ENCODE measurements at places on chromosomes 13 and 19.

DNA sequence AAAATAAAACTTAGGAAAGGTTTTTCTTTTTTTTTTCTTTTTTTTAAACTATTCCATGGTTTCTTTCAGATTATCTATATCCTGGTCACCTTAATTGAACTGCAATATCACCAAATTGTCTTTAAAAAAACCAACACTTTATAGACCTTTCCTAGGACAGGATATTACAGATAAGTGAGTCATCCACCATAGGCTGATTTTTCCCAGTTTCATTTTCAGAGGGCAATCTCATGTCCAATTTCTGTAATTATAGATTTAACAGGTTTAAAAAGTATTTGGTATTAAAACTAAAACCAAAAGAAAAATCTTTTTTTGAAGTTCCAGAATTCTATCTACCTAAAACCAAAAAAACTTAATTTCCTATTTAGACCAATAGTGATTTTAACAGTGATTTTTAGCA is 13.2 kb downstream of the SPART start:
- DNase-seq: no peak

GRCh38 chr13:100789025-100789424 is 114.4 kb upstream of the TMTC4 start:
- no peak for DNase-seq

DNA sequence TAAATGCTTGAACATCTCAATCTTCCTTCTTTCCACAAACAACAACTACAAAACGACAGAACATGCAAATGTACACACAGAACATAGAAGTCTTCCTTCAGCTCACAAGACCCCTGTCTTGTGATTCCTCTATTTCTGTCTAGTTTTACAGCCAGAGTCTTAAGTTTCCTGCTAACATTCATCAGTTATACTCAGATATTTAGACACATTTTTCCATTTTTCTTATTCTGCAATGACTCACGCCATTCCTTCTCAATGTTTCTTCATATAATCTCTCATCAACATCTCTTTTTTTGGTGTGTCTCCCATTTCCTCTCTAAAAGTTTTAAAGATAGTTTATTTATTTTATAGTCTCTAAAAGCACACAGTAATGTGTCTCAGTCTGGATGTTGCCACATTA is 1872.9 kb upstream of the PCDH20 start:
- DNase-seq: no peak

DNA sequence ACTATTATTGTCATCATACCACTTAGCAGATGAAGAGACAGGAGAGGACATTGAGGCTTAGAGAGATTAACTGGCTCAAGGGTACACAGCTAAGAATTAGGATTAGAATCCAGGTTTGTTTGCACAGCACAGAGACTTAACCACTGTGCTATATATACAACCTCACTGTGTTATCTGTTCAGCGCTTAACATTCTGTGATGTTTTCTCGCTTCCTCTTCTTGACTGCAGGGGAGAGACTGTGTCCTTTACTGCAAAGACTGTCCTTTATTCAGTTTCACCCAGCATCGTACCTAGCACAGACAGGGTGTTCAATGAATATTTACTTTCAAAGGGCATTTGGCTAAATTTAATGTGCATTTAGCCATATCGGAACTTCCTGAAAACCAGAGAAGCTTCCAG is 54.9 kb upstream of the PCDH8 start:
- DNase-seq: no peak

DNA sequence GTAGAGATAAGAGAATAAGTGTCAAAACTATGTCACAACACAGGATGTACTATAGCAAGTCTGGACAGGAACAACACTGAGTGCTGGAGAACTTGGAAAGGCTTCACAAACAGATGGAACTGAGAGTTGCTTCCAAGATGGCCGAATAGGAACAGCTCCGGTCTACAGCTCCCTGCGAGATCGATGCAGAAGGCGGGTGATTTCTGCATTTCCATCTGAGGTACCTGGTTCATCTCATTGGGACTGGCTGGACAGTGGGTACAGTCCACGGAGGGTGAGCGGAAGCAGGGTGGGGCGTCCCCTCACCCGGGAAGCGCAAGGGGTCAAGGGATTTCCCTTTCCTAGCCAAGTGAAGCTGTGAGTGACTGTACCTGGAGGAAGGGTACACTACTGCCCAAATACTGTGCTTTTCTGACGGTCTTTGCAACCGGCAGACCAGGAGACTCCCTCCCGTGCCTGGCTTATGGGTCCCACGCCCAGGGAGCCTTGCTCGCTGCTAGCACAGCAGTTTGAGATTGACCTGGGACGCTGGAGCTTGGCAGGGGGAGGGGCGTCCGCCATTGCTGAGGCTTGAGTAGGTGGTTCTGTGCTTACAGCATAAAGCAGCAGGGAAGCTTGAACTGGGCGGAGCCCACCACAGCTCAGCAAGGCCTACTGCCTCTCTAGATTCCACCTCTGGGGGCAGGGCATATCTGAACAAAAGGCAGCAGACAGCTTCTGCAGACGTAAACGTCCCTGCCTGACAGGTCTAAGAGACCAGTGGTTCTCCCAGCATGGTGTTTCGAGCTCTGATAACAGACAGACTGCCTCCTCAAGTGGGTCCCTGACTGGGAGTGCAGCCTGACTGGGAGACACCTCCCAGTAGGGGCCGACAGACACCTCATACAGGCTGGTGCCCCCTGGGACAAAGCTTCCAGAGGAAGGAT is 46.0 kb downstream of the USP12 start:
- DNase-seq: no peak

- peak; percentile 9 for DNase-seq
Observed at GRCh38 chr19:52343548-52343947, 7.5 kb downstream of the ZNF610 start.

DNA sequence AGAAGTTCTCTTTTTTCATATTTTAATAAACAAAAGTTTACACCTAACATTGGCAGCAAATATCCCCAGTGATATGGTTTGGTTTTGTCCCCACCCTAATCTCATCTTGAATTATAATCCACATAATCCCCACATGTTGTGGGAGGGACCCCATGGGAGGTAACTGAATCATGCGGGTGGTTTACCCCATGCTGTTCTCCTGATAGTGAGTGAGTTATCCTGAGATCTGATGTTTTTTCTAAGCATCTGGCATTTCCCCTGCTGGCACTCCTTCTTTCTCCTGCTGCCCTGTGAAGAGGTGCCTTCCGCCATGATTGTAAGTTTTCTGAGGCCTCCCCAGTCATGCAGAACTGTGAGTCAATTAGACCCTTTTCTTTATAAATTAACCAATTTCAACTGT is 214.7 kb downstream of the SLITRK1 start:
- DNase-seq: no peak

DNA sequence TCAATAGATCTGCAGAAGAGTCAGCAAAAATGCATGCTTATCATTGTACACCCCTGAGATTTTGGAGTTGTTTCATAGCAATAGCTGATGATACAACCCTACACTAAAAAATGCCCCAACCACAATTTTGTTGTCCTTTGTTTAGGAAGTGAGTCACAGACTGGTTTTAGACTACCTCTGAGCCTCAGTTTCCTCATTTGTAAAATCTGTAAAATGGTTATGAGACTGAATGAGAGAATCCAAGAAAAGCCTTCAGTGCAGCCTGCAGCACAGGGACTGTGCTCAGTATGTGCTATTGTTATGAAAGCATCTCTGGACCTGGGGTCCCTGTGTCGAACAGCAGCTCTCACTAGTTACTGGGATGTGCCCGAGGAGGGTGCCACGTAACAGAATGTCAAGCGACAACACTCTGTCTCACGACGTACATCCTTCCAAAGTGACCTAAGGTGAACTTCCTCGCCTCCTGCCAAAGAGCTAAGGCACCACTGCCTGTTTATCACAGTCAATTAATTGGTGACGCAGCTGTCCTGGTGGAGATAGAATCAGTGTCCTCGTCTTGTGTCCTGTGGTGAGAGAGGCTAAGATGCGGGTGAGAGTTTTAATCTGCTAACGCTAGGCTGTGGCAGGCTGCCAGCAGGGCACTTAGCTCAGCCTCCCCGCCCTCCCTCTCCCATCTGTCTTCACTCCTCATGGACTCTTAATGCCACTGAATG is 18.1 kb downstream of the DHRS12 start:
- no peak for DNase-seq

DNA sequence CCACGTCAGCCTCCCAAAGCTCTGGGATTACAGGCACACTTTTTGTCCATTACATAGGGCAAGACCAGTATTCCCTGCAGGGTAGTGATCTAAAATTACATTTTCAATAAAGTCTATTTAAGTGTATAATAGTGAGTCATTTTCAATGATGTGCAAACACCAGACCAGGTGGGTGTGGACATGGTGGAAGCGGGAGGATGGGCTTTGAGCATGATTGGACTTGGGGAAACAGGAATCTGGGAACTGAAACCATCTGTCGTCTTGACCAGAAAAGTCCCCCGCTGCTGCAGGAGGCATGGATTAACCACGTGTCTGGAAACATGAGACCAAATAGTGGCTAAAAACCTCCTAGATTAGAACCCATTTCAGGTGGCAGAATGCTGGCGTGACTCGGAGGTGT is 4.9 kb downstream of the FXYD3 start:
- DNase-seq: no peak

DNA sequence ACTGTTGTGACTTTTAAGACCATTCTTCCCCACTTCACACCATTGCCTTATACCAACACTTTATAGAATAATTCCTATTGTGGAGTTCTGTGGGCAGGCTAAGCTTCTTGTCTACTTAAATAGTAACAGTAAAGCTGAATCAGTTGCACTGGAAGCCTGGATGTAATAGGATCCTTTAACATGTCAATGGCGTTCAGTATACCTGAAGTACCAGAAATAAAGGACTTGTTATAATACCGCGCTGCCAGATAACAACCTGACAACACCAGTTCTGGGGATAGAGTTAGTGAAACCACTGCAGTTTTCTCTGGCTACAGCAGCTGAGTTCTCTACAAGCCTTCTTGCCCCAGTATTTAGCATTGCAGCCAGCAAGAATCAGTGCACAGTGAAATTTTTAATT is 52.0 kb upstream of the TNFRSF19 start:
- DNase-seq: no peak

DNA sequence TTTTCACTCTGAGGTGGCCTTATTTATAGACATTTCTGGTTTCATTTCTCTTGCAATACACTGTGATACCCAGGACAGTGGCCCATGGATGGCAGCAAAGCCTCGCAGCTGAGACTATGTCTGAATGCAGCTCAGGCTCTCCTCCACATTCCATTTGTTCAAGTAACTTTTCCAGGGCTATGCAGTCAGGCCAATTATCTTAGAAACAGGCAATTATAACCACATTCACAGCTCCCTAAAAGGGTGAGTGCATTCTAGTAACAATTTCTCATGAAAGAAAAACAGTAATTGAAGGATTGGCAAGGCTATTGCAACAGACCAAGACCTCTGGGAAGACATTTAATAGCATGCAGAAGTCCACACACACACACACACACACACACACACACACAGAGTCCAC is 264.0 kb downstream of the TBC1D4 start:
- DNase-seq: no peak

- DNase-seq: no peak
Observed at GRCh38 chr13:43470610-43471009, 316.2 kb downstream of the ENOX1 start.

GRCh38 chr19:27767234-27767633 is 1445.7 kb downstream of the UQCRFS1 start:
- DNase-seq: no peak

DNA sequence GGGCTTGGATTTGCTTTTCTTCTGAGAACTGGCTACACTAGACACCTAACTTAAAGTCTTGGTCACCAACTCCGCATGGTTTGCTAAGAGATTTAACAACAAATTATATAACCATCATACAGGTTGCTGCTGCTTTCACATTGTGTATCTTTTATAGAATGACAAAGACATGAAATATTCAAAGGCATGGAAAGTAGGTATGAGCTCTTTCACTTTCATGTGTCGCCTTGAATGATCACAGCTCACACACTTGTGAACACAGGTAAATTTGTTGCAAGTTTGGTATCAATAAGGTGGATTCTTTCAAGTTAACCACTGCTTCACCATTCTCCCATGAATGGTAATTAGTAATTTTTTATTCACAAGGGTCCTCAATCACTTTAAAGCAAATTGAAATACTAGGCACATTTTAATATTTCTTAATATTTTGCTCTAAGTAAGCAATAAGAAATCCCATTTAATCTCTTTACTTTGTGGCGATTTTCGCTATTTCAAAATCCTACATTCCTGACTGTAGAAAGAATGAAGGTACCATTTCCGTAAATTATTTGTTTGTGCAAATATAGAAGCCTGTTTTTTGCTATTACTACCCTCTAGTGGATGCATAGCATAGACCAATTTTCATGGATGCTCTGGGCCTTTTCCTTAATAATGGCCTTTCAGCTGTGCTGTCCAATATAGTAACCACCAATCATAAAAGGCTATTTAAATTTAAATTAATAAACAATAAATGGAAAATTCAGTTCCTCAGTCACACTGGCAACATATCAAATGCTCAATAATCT is 45.5 kb upstream of the FREM2 start:
- DNase-seq: no peak

GRCh38 chr13:109569958-109570711 is 216.2 kb downstream of the IRS2 start:
- no peak for DNase-seq

- DNase-seq: no peak
Observed at GRCh38 chr13:51067210-51067701, 43.8 kb downstream of the C13orf42 start.

GRCh38 chr19:8552810-8553209 is 24.4 kb downstream of the MYO1F start:
- DNase-seq: no peak

DNA sequence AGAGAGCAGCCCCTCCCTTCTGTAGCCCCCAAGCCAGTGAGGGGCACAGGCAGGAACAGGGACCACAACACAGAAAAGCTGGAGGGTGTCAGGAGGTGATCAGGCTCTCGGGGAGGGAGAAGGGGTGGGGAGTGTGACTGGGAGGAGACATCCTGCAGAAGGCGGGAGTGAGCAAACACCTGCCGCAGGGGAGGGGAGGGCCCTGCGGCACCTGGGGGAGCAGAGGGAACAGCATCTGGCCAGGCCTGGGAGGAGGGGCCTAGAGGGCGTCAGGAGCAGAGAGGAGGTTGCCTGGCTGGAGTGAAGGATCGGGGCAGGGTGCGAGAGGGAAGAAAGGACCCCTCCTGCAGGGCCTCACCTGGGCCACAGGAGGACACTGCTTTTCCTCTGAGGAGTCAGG is 4.2 kb downstream of the KLK3 start:
- DNase-seq: peak; percentile 58

GRCh38 chr19:3084943-3085342 is 9.2 kb upstream of the GNA11 start:
- peak; percentile 92 for DNase-seq

GRCh38 chr13:31056644-31057271 is 104.9 kb downstream of the HSPH1 start:
- no peak for DNase-seq

- no peak for DNase-seq
Observed at GRCh38 chr19:1364070-1364704, 19.5 kb upstream of the NDUFS7 start.

Data from transverse colon (tissue), 4 donors.